Frontal cortex (tissue), 4 donors: ENCODE measurements at places on chromosomes 5 and 9.

DNA sequence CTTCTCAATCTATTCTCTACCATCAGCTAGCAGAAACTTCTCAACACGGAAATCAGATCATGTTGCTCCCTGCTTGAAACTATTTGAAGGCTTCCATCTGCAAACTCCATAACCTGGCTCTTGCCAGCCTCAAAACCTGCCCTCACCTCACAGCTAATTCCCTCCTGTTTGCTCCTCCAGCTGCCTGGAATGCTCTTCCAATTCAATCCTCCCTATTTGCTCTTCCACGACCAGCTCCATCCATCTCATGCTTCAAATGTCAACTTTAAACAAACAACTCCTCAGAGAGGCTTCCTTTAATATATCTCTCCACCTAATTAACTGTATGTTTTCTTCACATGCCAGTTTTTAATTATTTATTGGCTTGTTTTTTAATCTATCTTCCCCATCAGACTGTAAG is 1.5 kb downstream of the PLAA start:
- no peak for DNase-seq

DNA sequence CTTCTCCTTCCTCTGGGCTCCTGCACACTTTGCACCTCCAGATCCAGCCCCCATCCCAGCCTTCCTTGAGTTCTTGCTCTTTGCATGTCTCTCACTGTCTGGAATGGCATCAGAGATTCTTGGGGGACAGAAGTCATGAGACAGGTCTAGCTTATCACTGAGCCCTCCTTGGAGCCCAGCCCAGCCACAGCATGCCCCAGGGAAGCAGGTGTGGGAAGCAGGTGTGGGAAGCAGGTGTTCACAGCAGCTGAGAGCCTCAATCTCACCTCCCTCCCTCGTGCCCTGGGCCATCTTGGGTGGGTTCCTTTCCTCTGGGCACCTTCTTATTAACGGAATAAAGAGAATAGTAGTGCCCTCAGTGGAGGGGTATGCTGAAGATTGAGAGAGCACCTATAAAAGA is 27.2 kb downstream of the SLC6A7 start:
- DNase-seq, result no peak

GRCh38 chr9:133210202-133210532 is 1.1 kb upstream of the OBP2B start:
- no peak for DNase-seq

- no peak for DNase-seq
These were observed 60.0 kb downstream of the DROSHA start for GRCh38 chr5:31471916-31472315.

GRCh38 chr5:79229357-79230174 is 6.4 kb upstream of the JMY start:
- DNase-seq, result no peak
